Mesothelial cell of epicardium (in vitro differentiated cells): ENCODE measurements at places on chromosomes 2 and 18. TPM values are rescaled to one million over a fixed set of nuclear protein-coding genes. Genes with fewer than 3 reads are reported as not detected.

Gene SIX3
- not detected in 3 replicates for total RNA-seq

Gene GALNT5
- 0.89 to 1.3 TPM (median 1.1 TPM) in 3 replicates for total RNA-seq

Gene VIL1
- 0.29 to 0.64 TPM (median 0.54 TPM) in 3 replicates for total RNA-seq

Gene FLACC1
- 0.78 to 1.2 TPM (median 1.1 TPM) in 3 replicates for total RNA-seq

Gene RPE
- total RNA-seq: 42.8 to 51.3 TPM (median 47.7 TPM) in 3 replicates

DNA sequence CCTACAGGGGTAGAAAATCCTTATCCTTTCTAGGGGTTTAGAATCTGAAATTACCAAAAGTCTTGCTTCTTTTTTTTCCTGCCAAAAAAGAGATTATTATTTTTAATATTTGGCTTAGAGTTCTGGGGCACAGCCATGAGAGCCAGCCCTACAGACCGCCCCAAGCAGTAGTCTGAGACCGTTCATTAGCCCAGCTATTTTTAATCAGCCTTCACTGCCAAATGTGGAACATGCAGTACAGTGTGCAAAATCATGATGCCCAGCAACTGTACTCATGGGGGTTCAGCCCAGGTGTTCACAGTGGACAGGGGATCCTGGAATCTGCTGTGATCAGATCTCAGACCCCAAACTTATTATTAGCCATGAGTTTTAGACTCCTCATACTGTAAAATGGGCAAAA is 60.4 kb downstream of the GRB14 start:
- no peak for DNase-seq

DNA sequence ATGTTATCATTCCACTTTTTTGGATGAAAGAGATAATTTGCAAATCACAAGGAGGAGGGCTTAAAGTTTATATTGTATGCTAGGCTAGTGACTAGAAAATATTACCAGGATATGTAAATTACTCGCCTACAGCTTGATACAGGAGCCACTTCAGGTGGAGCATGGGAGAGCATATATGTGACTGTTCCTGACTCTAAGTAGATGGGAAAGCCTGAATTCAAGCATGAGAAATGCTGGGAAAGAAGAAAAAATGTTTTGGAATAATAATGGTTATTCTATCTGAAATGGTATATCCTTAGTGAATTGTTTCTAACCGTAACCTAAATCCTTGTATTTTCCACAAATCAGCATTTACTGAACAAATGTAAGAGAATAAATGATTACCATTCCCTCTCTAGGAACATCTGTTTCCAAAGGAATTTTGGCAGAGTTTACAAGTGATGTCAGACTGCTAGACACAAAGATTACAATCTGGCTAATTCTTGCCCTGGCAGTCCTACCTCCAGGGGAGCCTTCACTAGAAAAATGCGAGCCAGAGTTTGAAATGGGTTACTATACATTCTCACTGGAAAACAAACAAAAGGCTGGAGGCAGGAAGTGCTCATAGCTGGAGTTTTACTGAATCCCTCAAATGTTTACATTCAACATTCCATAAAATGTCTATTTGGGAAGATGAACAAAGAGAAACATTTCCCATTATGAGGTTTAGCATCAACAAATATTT is 129.4 kb upstream of the MAPRE2 start:
- DNase-seq: no peak

DNA sequence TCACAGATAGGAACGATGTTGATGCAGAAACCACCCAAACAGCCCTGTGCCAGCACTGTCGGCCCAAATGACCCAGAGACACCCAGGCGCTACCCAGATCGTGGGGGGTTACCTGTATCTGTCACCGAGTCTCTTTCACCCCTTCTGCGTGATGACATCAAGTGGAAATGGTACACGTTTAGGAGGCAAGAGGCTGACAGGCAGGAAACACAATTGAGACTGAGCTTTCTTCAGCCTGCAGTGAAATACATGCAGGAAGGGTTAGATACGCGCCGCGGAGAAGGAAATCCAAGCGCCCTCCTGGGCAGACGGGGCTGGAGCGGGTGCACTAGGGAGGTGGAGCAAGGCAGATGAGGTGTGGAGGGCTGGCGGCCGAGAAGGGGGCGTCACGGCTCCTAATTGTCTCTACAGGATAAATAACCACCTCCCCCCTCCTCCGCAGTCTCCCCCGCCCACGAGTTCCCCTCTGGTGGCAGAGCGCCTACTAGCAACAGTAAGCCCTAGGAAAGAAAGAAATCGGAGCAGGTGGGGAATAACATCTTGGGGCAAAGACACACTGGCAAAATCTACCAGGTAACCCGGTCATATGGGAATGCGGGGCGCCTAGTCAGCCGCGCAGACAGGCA is at the start of gene RNF152:
Gene RNF152, minus strand, starts transcription at position 325 of the 626 bp plus-strand sequence. CDS start 76,544 bp downstream, outside the sequence.
- DNase-seq: peak; percentile 49

DNA sequence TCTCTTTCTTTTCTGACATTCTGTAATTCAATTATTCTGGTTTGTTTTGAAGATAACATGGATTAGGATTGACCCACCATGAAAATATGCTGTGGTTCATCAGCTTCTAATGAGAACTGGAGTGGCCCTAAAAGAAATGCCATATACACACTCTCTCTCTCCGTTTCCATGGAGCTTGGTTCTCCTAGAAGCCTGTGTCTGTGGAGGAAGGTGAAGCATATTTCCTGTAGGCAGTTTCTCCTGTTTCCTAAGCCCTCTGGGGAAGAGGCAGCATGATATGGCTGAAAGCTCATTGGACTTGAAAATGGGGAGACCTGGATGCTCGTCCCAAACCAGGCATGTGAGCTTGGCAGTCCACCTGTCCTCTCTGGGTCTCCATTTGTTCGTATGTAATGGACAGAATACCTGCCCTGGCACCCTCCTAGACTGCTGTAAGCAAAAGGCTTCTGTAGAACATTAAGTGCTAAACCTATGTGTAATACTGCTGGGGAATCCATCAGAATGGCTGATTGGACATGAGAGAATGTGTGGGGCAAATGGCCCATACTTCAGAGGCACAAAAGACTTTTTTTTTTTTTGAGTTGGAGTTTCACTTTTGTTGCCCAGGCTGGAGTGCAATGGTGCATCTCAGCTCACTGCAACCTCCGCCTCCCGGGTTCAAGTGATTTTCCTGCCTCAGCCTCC is 75.3 kb upstream of the PPP1CB start:
- no peak for DNase-seq

DNA sequence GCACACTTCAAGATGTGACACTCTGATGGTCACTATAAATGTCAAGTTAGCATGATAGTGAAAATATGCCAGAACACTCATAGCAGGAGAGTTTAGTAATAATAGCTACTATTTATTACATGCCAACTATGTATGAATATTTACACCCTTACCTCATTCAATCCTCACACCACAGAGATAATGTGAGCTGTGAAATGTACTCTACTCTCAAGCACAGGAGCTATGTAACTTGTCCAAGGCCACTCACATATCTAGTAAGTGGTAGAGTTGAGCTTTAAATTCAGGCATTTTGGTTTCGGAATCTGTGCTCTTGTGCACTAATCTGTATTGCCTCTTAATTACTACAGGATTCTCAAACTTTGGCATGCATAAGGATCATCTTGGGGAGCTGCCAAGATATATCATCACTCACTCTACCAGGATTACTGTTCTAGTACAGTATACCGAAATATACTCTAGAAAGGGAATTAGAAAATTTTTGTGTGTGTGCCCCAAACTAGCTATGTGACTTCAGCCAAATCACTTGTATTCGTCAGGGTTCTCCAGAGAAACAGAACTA is 154.3 kb downstream of the PLCL1 start:
- DNase-seq: no peak
